Activated CD8-positive, alpha-beta memory T cell treated with anti-CD3 and anti-CD28 coated beads for 48 hours (primary cell): ENCODE measurements at places on chromosomes 4 and X.
A peak's percentile ranks its signal among the peaks of the same experiment; 100 is the strongest.

DNA sequence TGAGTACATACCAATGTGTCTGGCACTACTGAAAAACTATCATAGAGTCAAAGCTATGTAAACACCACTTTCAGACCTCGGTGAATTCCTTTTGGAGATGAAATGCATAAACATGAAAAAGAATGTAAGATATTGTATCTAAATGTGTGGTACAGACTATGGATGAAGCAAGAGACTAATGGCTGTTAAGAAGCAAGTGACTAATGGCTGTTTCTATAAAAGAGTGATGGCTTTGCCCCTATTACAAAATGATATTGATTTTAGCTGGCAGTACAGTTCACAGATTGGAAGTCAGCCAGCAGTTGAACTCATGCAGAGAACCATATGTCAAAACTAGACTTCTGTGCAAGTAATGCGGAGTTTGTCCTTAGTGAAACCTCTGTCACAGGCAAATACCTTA, 359.3 kb downstream of the GRXCR1 start:
- DNase-seq: no peak

- no peak for DNase-seq
Observed at GRCh38 chr4:20764366-20764992, 64.2 kb downstream of the PACRGL start.

DNA sequence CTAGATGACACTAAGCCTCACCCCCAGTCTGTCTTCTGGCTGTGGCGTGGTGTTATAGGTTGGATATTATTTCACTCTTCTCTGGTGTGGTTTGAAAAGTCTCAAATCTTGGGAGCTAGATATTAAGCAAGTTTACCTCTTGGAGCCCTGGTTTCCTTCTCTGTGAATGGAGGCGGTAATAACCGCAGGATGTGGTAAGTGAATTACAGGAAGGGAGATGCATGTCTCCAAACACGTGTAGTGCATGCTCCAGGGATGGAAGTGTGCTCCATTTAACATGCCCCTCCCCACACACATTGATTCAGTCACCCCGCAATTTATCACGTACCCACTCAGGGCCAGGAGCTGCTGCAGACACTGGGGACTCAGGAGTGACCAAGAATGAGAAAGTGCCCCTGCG, 4.9 kb downstream of the ZNF275 start:
- no peak for DNase-seq

- no peak for DNase-seq
Observed at GRCh38 chr4:145012841-145013240, 85.2 kb downstream of the ANAPC10 start.

- DNase-seq: no peak
Observed at GRCh38 chrX:67651437-67652142, 107.8 kb downstream of the AR start.

- no peak for DNase-seq
Observed at GRCh38 chr4:153242839-153243324, 38.6 kb downstream of the TRIM2 start.

DNA sequence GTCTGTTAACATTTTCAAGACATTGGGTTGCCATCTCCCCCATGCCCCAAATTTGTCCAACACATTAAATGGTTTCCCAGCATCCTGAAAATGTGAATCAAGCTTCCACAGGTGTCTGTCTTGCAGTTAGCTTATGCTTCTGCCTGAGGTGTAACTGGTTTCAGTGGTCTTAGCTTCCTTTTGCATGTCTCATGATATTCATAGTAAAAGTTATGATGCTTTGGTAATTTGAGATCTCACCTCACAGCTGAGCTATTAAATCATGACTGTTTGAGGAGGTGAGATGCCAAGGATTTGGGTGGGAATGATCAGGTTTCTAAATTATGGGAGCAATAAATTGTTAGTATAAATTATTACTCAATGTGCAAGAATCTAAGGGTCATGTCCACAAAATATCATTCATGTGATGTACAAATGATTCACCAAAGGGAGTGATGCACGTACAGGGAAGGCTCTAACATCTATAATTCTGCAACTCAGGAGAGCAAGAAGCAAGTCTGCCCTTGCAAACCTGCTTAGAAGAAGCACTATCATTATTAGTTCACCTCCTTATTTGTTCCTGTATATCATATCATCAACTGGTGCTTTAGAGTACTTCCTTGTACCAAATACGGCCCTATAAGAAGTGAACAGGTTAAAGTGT, 17.1 kb upstream of the RAI2 start:
- no peak for DNase-seq

GRCh38 chr4:24475756-24476155, 108.6 kb downstream of the DHX15 start:
- DNase-seq: no peak

- DNase-seq: no peak
Observed at GRCh38 chr4:66767442-66767841, 777.9 kb downstream of the CENPC start.

DNA sequence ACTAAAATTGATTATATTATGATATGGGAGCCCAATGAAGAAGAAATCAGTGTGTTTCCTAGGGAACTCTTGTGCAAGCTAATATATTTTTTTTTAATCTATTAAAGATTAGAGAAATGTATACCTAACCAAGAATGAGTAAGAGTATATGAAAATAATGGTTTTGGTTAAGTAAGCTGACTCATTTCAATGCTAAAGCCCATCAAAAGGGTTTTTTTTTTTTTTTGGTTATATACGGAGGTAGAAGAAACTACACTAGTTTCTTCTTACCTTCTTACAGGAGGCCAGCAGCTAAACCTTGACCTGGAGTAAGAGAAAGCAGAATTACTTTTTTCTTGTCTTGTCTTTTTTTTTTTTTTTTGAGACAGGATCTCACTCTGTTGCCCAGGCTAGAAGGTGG, 27.5 kb downstream of the RUFY3 start:
- no peak for DNase-seq

DNA sequence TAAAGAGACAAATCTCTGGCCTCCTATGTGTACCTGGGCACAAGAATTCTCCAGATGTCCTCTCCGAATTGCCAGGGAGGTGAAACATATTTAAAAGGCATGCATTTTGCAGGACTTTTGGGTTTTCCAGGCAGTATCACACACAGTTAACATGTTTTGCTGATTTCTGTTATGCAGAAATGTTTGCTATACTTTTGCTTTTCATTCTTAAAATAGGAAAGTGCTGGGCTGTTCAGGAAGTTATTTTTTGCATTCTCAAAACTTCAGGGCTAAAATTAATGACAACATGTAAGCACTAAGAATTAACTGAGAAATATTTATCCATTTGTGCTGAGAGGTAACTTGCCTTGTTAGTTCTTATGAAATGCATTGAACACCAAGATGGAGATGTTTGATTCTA, 390.7 kb upstream of the CTSO start:
- no peak for DNase-seq

DNA sequence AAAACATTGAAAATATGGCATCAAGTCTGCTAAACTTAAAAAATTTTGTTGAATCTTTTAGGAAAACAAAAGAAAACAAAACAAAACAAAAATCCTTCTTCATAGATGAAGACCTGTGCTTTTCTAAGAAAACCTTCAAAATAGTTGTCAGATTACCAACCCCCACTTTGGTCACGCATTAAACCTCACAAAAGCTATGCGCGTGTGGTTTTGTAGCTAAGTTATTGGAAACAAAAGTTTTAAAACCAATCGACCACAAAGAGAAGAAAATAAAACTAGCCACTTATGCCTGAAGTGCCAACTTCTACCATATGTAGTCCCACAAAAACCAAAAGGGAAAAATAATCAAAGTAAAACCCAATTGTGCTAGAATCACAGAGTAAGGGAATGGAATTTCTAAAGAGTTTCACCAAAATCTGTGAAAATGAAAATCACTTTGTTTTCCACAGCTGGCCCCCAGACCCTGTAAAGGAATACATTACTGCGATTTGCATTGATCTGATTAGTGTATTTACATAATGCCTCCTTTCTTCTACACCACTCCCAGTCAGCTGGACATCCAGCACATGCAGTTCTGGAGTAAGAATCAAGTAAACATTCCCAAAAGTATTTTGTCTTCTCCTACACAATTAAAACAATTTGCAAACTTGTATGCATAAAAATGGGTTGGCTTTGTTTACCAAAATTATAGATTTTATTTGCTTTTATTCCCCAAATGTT, 330.1 kb upstream of the DKK2 start:
- no peak for DNase-seq

- peak; percentile 24 for DNase-seq
Observed at GRCh38 chr4:25913056-25913850, 767 bp upstream of the SMIM20 start.
